Urinary bladder (tissue), 4 donors: ENCODE measurements at places on chromosomes 1 and 21.

- DNase-seq: no peak
These were observed 450.2 kb downstream of the KIF26B start for GRCh38 chr1:245604979-245605378.

- no peak for DNase-seq
These were observed 108.4 kb downstream of the ROR1 start for GRCh38 chr1:63882048-63882704.

DNA sequence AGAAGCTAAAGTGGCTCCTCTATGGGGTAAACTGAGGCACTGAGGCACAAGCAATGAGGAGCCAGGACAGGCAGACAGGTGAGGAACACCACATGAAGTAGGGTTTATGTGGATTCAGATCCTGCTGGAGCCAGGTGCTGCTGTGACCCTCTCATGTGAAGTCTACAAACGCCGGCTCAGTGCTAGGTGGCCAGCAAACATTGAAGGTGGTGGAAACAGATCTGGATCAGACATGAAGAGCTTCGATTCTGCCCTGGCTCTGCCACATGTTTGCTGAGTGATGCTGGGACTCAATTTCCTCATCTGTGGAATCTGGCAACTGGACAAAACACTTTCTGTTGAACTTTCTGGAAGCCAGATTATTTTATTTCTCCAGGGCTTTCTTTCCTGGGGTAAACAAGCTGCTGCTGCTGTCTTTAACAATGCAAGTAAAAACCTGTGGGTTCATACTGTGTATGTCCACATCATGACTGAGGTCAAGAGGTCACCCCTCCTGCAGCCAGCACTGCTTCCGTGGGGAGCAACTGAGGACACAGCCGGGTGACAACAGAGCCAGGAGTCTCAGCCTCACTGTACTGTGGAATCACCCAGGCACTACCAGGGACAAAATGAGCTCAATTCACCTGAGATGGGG lies 33.3 kb downstream of the HMGB4 start:
- DNase-seq: no peak

DNA sequence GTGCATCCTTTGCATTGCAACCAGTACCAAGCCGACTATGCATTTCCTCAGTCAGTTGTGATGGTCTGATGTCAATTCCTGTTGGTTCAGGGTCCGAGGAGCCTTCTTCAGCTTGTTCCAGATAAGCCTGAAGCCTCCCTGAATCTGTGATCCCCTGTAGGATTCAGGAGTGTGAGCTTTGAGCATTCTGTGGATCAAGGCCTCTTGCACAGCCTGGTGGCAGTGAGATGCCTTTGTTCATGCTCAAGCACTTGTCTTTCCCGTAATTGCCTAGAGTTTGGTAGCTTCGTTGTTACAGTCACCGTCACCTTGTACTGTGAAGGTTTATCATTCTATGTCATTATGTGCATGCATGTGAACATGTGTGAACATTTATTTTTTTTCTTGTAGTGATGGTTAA lies 103.5 kb downstream of the PBX1 start:
- no peak for DNase-seq

- no peak for DNase-seq
These were observed 3.4 kb upstream of the KRTAP10-5 start for GRCh38 chr21:44583800-44584147.

DNA sequence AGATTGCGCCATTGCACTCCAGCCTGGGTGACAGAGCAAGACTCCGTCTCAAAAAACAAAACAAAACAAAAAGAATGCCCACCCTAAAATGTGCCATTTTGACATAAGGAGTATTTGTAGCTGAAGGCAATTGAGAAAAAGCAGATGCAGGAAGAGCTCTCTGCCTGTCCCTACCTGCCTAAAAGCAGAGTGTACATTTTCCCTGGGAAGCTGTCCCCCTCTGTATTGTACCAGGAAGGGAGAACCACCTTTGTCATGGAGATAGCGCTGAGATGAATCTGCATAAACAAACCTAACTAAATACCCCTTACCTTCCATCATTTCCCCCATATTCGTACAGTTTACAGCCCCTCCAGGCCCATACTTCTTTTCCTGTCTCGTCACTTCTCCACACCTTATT lies 94.4 kb upstream of the SLC45A1 start:
- DNase-seq: no peak

GRCh38 chr1:11461531-11462137 lies 17.3 kb upstream of the DISP3 start:
- no peak for DNase-seq

GRCh38 chr1:83929184-83929583 lies 69.7 kb downstream of the TTLL7 start:
- DNase-seq: no peak

DNA sequence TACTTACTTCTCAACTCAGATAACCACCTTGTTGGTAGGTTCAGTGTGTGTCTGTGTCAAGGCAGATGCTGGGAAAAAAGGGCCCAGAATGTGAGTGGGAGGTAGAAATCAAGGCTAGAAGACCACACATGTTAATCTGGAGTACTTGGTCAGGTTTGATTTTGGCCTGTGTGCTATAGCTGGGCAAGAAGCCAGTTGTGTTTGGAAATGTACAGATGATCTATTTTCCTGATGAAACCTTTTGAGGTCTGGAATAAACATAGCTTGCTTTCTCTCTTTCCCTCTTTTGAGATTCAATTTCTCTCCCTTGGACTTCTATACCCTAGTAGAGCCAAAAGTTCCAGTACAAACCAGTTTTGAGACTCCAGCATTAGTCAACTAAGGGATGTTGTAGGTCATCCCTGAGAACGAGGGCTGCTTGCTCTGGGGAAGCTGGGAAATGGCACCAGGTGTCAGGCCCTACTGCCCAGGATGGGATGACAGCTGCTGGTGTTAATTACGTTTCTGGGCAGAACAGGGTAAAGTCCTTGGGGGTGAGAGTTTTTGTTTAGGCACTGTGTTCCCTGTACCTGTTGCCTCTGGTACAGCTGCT lies 15.8 kb downstream of the MAPKAPK2 start:
- no peak for DNase-seq

DNA sequence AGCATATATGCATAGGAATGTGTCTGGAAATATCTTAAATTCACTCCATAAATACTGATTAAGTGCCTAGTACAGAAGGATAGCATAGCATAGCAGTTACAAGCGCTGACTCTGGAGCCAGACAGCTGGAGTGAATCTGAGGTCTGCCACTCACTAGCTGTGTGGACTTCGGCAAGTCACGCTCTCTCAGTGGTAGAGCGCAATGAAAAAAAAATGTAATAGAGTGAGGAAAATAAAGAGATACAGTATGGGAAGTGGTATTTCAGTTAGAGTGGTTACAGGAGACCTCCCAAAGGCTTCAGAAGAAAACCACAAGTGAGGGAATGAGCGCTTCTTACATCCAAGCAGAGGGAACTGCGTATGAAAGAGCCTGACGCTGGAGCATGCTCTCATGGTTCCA lies 338.9 kb upstream of the PRMT6 start:
- no peak for DNase-seq

DNA sequence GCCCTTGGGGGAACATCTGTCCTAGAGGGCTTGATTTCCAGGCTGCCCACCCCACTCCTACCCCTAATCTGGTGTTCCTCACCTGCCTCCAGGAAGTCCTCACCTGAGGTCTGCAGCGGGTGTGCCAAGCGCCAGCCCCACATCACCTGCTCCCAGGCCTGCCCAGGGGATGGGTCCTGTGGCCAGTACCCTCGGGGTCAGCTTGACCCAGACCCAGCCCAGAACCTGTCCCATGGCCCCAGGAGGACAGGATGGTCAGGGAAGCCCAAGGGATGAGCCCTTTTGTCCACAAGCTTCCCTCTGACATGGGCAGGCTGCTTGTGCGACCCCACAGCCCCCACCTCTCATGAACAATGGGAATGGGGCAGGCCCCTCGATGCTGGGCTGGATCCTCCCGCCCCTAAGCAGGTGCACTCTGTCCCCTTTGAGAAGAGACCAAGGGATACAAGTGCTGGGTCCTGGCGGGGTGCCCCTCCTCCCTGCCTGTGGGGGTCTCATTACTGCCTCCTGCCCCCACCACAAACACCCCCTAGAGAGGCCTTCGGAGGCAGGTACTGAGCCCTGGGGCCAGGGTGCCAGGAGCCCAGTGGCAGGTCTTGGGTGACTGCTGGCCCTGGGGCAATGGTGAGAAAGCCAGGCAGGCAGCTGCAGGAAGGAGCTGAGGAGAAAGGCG lies 3.2 kb downstream of the MIB2 start:
- no peak for DNase-seq

DNA sequence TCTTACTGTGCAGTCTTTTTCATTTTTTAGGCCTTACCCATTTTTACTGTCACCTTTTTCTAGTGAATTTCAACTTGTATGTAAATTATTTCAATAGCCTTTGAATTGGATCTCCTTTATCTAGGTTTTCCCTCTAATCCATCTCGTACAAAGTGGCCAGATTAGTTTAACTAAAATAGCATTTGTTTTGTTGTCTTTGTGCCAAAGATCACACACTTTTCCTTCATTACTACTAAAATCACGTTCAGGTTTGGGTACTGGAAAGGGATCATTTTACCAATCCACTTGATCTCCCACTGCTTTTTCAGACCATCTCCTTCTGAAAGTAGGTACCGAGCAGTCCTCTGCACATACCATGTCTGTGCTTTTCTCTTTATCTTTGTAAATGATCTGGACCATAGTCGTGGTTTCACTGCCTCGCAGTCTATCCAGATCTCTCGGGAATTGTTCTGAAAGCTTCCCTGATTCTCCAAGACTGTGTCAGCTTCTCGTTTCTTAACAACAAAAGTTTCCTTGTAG lies 20.1 kb downstream of the KDM1A start:
- no peak for DNase-seq

DNA sequence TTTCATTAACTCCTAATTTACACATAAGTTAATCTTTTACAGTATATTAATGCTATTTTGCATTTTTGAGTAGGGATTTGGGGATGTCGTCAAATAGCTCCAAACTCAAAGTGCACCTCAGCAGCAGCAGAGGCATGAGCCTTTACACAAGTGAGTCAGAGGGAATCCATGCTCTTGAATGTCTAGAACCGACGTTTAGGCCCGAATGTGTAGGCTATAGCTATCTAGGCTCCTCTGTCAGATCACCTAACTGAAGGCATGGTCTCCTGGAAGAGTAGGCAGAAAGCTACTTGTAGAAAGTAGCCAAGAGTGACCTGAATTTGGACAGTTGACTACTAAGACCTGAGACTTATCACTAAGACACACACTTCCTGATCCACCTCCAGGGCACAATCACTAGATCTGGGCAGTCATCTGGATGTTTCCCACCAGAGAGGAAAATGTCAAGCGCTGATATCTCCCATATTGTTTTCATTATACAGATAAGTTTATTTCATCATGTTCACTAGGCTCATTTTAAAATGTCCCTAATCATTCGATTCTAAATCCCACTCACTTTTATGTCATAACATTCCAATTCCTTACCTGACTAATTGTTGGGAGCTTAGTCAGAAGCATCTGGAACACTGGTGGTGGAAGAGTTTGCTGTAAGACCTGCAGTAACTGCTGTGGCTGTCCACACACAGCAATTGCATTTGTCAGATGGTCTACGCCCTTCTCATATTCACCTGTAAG lies 15.3 kb downstream of the TOMM20 start:
- no peak for DNase-seq

- no peak for DNase-seq
These were observed 51.5 kb upstream of the CYP2J2 start for GRCh38 chr1:59978026-59978425.

GRCh38 chr1:93576746-93577145 lies 104.9 kb downstream of the BCAR3 start:
- DNase-seq: no peak

DNA sequence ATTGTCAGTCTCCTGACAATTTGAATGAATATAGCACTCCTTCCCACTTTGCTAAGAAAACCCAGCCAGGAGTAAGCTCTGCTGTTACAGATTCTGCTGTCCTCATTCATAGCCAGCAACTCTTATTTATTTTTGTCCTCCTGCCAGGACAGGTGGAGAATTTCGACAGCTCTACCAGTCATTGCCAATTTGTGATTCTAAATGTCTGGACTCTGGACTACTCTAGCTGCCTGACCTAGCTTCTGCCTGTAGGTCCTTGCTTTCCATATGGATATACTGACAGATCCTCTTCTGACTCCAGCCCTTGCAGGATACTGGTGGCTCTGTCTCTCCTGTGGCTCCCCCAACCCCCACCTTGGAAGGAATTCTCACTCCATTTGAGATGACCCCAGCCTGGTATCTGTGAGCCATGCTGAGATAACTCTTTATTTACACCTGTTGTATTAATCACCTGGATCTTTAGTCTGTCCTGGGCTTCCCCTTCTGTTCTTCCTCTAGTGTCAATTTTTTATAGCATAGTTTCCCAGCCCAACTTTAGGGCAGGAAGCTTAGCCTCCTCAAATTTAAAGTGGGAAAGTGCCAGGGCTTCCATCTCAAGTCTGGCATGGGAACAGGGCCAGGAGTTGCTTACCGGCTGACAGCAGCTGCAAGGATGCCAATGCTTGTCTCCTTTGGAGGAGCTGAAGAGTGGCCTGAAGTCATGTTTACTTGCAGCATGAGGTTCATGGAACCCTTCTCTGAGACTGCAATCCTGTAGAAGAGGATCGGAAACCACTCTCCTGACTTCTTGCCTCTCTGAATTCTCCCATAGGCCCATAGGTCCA lies 6.7 kb downstream of the PM20D1 start:
- DNase-seq: no peak

DNA sequence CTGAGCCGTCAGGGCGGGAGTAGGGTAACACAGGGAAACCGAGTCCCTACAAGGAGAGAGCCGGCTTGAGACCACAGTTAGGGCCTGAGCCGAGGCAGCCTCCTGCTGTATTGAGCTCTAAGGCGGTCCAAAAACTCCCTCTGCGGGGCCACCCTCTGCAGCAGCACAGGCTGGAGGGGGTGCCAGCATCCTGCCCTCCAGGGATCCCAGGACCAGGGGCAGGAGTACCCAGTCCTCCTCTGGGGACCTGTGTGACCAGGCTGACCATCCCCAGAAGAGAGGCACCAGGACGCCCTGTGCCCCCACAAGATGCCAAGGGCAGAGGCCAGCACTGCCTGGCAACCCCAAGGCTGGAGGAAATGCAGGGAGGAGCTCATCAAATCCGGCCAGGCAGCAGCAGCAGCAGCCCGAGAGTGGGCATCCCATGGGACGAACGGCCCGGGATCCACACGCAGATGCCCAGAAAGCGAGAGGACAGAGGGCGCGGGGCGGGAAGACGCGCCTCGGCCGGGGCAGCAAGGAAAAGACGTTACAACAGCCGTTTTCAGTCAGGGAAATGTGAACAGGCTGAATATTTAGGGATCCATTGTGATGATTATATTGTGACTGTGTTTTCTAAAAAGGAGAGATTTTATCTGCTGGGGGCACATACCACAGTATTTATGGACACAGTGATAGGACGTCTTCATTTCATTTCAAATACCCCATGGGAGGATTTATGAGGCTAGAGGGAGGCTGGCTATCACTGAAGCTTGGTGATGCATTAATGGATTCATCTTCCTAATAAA lies 57.1 kb upstream of the COL18A1 start:
- no peak for DNase-seq
